Stimulated activated CD4-positive, alpha-beta T cell treated with anti-CD3 and anti-CD28 coated beads, Interleukin-1b, Interleukin-23, amount 100 ng/mL, for 48 hours (primary cell): ENCODE measurements at places on chromosomes 6 and 20.
A peak's percentile ranks its signal among the peaks of the same experiment; 100 is the strongest.

DNA sequence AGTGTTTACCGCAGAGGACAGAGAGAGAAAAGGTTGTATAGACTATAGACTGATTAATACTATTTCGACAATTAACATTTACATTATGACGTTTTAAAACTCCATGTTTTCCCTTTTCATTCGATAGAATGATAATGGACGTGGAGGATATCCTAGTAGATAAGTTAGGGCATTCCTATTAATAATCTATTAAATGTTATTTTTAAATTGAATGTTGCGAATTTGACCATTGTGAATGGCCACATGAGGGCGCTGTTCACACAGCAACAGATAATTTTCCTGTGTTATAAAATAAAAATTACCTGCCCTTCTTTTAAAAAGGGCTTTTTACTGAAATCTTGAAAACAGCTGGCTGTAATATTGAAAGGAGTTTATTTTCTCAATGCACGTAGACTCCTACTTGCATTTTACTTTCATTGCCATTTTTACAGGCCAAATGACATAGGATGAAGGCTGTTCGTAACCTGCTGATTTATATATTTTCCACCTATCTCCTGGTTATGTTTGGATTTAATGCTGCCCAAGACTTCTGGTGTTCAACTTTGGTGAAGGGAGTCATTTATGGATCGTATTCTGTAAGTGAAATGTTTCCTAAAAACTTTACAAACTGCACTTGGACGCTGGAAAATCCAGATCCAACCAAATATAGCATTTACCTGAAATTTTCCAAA is 3.3 kb downstream of the ADGRB3 start:
- DNase-seq: no peak

GRCh38 chr6:126945150-126945685 is 173.3 kb upstream of the RSPO3 start:
- DNase-seq: no peak

GRCh38 chr6:7129784-7130569 is 22.2 kb downstream of the RREB1 start:
- DNase-seq: peak; percentile 61

DNA sequence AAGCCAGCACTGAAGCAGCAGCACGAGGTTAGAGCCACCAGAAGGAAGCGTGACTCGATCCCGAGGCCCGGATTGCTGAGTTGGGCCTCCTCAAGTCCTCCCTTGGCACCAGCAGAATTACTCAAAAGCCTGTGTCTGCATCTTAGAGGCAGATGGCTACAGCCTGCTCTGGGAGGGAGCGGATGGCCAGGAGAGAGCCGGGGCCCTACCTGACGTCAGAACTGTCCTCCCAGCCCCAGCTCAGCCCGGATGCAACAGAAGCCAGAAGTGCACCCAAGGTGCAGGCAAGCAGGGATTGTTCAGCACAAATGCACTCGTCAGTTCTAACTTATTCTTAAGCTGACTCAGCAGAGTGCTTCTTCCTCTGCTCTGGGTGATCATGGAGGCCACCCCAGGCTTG is 155.5 kb upstream of the RPS6KA2 start:
- no peak for DNase-seq

GRCh38 chr6:23823421-23823820 is 302.6 kb upstream of the NRSN1 start:
- no peak for DNase-seq

GRCh38 chr6:428047-428603 is 36.6 kb downstream of the IRF4 start:
- DNase-seq: no peak

DNA sequence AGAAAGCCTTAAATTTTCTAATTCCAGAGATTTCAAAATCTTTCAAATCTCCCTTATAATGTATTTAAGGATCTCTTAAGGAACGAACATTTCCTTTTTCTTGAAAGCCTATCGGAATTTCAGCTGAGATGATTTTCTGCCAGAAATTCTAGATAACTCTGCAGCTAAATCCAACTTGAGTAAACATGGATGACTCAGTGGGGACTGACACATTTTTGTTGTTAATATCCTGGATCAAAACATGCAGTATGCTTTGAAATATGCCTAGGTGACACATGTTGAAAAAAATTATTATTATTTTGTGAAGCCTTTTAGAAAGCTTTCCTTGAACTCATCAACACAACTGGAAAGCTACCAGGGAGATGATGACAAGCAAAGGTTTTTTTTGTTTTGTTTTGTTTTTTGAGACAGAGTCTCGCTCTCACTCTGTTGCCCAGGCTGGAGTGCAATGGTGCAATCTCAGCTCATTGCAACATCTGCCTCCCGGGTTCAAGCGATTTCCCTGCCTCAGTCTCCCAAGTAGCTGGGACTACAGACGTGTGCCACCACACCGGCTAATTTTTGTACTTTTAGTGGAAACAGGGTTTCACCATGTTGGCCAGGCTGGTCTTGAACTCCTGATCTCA is 140.1 kb upstream of the SNX9 start:
- no peak for DNase-seq

- DNase-seq: no peak
Observed at GRCh38 chr6:48844696-48845095, 618.4 kb downstream of the MMUT start.

- DNase-seq: no peak
Observed at GRCh38 chr20:61538183-61538942, 286.3 kb downstream of the CDH4 start.

- no peak for DNase-seq
Observed at GRCh38 chr6:53391170-53391569, 42.4 kb upstream of the ELOVL5 start.

DNA sequence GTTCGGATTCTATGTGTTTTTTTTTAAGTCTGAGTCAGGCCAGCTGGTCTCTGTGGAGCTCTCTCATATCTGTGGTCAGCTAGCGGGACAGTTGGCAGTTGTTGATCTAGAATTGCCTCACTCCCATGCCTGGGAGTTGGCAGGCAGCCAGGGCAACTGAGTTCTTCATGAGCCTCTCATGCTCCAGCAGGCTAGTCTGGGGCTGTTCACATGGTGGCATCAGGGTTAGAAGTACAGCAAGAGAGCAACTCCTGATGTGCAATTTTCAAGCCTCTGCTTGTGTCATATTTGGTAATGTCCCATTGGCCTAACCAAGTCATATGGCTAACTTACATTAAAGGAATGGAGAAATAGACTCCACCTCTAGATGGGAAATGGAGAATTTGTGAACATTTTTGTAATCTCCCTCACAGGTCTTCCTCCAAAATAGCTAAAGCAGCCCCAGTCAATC is 6.7 kb upstream of the IFT52 start:
- DNase-seq: no peak

DNA sequence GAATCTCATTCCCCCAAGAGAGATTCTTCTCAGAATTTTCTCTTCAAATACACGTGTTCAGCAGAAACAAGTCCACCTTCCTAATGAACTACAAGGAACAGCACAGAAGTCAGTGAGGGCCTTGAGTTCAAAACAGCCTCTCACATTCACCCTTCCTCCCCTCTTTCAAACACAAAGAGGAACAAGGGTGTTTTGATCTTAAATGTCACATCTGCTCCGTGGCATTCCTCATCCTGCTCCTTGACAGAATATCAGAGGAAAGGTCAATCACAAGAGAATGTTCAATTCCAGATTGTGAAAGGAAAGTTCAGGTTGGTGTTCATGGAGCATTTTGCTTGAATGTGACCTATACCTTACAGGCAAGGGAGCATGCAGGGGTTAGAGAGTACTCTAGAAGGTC is 35.6 kb upstream of the FAM210B start:
- no peak for DNase-seq
